Activated CD8-positive, alpha-beta memory T cell treated with anti-CD3 and anti-CD28 coated beads for 1 hour (primary cell): ENCODE measurements at places on chromosomes 3 and 15.

GRCh38 chr15:89874926-89875564 lies 18.7 kb downstream of the AP3S2 start:
- peak; percentile 46 for DNase-seq

GRCh38 chr15:64681424-64682024 lies 93.9 kb downstream of the RBPMS2 start:
- no peak for DNase-seq

- DNase-seq: no peak
Measured at GRCh38 chr3:33547101-33547500, 106.9 kb upstream of the UBP1 start.

GRCh38 chr15:86001200-86001599 lies 78.5 kb upstream of the AGBL1 start:
- no peak for DNase-seq

DNA sequence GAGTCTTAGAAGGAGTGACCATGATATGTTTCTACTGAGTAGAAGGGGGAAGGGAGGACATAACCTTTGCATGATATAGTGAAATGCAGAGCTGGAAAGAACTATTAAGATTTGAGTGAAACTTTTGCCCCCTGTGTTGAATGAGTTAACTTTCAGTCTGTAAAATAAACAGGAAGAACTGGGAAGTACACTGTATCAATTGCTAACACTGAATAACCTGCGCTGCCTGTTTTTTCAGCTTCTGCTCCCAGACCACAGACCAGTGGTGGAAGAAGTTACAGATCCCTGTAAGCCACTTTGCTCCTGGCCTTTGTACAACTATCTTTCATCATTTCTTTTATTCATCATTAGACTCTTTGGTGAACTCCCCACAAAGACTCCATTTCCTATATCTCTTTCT lies 3.6 kb upstream of the LRCH3 start:
- no peak for DNase-seq

DNA sequence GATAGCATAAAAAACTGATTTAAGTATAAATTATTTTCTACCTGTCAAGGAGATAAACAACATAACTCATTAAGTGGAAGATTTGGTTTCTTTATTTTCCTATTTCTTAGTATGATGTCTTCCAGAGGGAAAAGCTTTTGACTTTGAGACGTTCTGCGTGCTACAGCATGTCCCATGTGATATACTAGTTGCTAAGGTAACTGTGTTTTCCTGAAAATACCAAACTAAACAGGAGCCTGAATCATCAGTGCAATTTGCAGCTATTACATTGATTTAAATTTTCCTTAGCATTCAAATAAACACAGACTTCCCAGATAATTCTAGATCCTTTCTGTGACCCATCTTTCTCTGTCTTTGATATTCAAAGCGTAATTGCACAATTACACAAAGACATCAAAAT lies 117.7 kb upstream of the P2RY1 start:
- DNase-seq: no peak

- DNase-seq: no peak
Measured at GRCh38 chr3:167754049-167754448, 18.5 kb downstream of the SERPINI1 start.

GRCh38 chr15:63456258-63456657 lies 48.1 kb upstream of the USP3 start:
- DNase-seq: no peak

DNA sequence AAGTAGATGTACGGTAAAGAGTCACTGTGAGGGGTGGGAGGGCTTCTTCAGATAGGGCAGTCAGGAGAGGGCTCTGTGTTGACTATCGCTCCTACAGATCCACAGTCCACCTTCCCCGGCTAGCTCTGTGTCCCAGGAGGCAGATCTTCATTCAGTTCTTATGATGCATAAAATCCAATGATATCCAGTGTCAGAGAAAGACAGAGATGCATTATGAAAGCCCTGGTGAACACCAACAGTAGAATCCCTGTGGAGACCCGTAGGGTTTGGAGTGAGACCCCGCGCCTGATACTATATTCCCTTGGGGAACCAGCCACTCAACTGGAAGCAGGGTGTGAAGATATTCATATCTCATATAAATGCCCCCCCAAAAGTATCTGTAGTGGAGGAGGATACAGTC lies 119.8 kb upstream of the SLCO3A1 start:
- no peak for DNase-seq

- no peak for DNase-seq
Measured at GRCh38 chr3:111598552-111598951, 3.4 kb upstream of the ZBED2 start.

GRCh38 chr15:101530224-101530958 lies 40.9 kb upstream of the PCSK6 start:
- no peak for DNase-seq

- no peak for DNase-seq
Measured at GRCh38 chr3:101902041-101902440, 52.7 kb downstream of the NFKBIZ start.

DNA sequence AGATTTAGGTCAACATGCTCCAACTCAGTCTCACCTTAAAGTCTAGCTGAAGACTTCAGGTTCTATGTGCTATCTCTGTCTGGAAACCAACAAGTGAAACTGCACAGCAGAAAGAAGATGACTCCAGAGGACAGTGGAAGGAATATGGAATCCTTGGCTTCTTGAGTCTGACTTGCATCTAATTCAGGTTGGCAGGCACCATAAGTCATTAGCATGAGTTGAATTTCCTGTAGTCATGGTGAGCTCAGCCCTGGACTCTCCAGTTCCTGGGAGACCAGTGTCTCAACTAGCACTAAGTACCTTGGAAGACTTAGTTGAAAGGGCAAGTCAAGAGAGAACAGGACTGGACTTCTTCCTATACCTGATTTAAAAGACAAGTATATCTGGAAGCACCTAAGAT lies 129.7 kb downstream of the DTWD1 start:
- DNase-seq: no peak

DNA sequence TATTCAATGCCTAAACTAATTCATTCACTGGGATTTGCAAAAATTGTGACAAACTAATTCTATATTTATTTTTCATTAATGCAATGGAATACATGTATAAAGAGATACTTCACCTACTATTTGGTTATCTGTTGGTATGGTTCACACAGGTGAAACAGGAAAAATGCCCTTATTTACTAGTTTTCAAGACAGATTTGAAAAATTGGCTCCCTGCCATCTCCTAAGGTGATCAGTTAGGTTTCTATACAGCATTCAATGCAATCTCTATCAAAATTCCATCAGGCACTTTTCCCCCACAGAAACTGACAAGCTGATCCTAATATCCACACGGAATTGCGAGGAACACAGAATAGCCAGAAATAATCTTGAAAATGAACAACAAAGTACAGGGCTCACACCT lies 101.1 kb downstream of the DLG1 start:
- no peak for DNase-seq

- no peak for DNase-seq
Measured at GRCh38 chr3:62602129-62602770, 228.9 kb upstream of the FEZF2 start.

DNA sequence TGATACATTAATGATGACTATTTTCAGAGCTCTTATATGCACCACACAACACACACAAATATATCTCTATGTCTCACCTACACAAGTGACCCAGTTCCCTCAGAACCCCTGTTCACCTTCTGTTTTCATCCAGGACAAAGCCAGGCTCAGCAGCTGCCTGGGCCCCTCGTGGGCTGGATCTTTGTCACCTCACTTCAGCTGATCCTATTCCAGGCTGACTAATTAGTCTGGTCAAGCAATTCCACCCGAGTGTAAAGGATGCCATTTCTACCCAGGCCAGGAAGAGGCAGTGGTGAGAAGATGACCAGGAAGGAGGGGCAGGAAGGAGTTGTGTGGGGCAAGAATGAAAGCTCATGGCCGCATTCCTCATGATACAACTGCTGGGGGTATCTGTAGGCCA lies 62.3 kb downstream of the DHX30 start:
- DNase-seq: no peak

DNA sequence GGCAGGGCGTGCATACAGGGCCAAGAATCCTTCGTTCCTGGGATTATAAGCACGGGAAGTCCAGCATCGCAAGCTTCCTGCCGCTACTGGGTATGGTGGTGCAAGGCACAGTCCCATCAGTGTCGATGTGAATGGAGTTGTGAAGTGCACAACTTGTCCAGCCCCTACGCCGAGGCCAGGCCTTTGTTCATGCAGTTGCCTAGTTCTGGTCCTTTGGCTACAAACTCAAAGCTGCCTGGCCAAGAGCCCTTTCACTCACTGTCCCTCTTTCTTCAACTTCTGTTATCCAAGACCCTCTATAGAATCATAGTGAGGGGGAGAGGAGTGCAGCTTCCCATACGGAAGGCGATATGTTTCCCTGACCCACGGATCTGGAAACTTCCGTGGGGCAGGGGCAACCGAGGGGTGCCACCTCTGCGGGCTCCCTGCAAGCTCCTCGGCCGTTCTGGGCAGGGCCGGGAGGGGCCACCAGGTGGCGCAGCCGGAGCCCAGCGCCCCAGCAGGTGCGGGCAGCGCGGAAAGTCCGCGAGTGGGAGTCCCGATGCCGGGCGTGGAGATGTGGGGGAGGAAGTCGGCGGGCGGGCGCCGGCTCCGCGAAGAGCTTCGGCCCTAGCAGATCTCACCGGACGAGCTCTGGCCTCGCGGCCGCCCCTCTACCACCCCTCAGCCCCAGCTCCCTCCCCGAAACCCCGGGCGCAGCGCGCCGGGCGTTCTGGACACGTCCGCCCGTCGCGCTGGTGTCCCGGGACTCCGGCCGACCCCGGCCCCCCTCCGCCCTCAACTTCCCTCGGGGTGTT lies 693 bp downstream of the RASGRP1 start:
- DNase-seq: peak; percentile 80

GRCh38 chr3:105360003-105360402 lies 6.7 kb upstream of the ALCAM start:
- no peak for DNase-seq

- no peak for DNase-seq
Measured at GRCh38 chr15:95734422-95735316, 595.8 kb upstream of the NR2F2 start.

DNA sequence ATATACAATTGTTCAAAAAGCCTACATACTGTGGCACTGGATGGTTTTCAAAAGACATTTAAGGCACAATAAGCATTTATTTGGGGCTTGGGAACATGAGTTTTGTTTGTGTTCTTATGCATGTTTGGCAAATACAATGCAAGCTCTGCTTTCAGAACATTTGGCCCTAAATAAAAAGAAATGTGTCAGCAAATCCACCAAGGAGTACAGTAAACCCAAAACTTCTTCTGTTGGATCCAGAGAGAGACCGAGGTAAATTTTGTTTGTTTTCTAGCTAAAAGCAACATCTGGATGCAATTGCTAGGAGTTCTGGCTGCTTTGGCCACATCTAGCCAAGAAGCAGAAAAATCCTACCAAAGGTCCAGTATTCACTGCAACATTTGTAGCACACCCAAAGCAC lies 168.8 kb downstream of the DCLK3 start:
- DNase-seq: no peak

DNA sequence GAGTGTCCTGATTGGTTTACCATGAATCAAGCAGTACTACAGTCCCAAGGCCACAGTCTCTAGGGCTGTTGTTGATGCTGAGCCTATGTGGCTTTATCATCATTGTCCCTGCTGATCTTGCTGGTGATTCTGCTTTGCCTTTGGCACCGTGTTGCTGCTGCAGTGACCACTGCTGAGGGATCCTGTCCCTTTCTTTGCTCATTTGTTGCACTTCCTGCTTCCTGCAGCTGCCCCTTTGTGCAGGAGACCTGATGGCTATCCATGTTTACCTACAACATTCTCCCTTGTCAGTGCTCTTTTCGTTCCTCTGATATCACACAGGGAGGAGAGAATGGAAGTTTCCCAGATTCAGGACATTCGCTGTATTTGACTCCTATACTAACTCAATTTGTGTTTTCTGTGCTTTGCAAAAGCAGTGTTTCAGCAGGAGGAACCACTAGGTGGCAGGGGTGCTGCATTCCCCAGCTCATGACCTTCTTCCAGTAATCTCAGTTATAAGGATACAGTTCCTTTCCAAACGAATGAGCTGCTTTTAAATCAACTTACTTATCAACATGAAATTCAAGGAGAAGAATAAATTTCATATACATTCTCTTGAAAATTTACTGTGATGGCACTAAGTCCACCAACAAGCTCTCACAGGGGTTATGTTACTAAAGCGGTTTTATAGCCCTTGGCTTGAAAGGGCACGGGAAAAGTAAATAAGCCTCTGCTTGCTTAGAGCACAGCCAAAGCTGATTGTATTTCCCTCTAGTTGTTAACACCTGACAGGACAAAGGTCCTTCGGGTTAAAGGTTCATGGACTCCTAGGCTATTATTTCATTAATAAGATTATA lies 9.7 kb upstream of the THUMPD3 start:
- DNase-seq: peak; percentile 38

GRCh38 chr15:32659340-32660155 lies 18.0 kb downstream of the SCG5 start:
- DNase-seq: no peak

DNA sequence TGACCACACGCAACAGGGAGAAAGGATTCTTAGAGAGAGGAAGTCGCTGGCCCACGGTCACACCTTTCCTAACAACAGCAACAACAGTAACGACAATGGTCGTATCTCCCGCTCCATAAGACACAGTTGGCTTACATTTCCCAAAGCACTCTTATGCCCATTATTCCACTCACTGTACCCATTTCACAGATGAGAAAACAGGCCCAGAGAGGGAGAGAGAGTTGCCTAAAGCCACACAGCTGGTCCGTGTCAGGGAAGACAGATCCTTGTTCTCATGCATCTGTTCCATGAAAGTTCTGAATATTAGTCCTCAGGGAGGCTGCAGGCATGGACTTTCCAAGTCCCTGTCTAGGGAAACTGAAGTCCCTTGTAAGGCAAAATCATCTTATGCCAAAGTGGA lies 42.0 kb upstream of the ATP2B2 start:
- DNase-seq: no peak

GRCh38 chr3:124766113-124767095 lies 36.2 kb downstream of the UMPS start:
- DNase-seq: no peak

DNA sequence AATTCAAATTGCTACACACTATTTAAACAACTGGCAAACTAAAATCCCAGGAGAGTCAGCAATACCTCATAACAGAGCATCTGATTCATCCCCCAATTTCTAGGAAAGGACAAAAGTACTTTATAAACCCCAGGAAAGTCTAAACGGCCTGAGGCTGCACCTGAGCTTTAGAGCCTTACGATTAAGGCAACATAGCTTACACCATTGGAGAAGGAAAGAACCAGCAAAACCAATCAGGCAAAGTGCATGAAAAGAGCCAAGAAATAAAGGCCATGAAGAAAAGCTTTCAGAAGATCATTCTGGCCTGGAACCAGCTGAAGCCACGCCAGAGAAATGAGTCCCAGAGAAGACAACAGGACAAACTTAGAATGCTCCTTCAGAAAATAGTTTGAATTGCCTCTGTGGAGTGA lies 48.1 kb downstream of the PTPN9 start:
- DNase-seq: no peak
